ENCODE measurements at places on chromosomes 6 and 20.

DNA sequence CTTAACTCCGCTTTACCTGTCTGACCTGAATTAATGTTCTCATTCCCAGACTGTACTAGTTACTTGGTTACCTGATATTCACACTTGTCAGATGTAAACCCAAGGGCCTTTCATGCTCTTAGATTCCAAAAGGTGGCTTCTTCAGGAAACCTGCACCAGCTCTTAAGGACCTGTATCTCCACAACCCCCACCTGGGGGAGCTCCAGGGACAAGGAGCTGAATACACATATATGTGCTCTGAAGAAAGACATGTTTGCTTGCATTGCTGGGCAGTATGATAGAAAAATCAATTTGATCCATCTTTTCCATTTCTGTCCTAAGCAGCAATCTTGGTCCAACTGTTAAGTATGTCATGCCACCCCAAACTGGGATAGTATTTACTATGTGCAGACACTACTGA is 64.8 kb upstream of the POU3F2 start:
- peak; percentile 8 for DNase-seq

GRCh38 chr20:57866250-57867106 is 156.7 kb upstream of the PMEPA1 start:
- no peak for DNase-seq

GRCh38 chr6:14759976-14760672 is 485.7 kb upstream of the JARID2 start:
- DNase-seq = no peak

DNA sequence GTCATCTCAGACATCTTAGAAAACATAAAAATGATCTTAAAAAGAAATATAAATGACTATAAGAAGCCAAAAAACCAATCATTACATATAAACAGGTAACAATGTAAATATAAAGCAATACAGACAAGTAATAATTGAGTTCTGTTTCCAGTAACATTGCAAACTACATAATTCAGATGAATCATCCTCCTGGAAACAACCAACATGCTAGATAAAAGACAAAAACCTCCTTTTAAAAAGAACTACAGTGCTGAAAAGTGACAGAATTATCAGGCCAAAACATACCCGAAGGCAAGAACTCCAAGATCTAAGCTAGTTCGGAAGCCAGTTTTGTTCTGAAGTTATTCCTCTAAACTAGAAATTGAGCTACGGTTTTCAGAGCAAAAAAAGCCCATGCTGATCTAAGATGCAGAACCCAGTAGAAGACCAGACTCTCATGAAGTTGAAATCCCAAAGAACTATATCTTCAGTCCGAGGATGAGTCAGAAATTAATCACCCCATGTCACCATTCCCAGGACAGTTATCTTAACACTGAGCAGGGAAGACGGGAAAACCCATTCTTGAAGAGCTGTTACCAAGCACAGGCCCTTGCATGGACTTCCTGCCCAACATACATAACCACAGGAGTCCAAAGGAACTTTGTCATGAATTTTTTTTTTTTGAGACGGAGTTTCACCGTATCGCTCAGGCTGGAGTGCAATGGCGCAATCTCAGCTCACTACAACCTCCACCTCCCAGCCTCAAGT is 9.8 kb downstream of the PGM3 start:
- no peak for DNase-seq

DNA sequence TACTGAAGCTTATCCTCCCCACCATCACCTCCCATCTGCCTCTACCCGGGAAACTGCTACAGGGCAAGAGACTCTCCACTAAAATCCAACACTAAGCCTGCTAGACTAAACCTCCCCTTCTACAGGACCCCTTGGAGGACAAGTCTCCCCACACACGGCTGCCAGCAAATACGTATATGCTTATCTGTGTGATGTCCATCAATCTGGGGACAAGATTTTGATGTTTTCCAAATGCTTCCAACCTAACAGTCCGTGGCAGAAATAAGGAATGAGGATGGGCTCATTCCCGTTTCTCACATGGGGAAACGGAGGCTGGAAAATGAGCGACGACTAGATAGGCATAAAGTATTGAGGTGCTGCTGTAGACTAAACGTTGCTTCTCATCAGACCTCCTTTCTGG is 1.8 kb downstream of the KCNK5 start:
- DNase-seq = no peak

- no peak for DNase-seq
Measured at GRCh38 chr6:99178168-99178567, 171.3 kb downstream of the FAXC start.

GRCh38 chr20:61636531-61637116 is 384.6 kb downstream of the CDH4 start:
- no peak for DNase-seq

DNA sequence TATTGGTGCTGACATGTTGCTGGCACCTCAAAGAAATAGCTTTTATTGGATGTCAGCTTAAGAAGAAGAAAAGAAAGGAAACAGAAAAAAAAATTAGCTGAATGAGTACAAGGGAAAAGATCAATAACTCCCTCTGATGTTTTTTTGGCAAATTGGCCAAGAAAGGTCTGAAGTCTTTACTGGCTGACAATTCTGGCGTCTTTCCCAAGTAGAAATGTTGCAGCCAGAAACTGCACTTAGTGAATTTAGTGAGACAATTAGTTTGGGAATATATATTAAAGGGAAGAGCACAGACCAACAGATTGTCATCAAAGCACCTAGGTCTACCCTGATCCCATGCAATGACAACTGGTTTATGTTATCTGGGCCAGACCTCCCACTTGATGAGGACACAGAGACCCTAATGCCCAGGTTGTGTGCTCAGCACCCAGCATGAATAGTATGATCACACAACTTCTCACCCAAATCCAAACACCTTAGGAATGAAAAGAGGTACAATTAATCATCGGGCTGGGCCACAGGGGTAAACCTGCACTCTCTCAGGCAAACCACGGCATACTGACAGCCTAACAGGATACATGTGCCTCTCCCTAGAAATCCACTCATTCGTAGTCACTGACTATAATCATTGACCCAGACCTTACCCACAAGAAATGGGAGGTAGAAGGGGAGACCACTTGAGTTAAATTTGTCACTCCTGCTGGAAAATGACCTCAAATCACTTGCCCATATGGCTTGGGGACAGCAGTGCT is 612.3 kb upstream of the ARID1B start:
- no peak for DNase-seq

DNA sequence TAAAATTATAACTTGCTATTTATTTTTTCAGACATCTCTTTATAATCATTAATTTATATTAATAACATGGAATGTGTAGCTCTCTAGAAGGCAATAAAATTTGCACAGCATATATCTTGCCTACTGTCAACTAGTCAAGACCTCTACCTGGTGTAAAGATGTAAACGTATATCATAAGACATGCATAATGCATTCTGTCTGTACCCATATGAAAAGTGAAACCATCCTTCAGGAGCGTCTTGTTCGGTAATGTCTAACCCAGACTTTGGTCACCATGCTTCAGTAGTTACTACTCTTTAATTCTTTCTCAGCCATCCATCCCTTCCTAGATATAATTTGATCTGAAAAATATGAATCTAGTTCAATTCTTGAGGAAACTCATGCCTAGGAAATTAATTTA is 21.0 kb downstream of the CEP43 start:
- DNase-seq = no peak

DNA sequence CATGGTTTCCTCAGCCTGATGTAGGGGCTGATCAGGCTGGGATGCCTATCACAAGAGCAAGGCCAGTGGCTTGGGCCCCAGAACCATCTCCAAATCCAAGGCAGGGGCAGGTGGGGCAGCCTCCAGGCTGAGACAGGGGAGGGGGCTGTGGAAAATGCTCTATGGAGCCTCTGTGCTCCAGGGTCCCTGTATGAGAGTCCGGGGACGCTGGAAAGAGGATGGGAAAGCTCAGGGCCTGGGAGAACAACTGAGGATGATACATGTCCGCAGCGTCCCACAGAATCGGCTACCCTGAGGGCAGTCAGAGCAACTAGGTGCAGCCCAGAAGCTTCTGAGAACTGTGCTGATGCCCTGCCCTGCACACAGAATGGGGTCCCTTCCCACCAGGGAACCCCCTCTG is 43.4 kb downstream of the CPXM1 start:
- no peak for DNase-seq

DNA sequence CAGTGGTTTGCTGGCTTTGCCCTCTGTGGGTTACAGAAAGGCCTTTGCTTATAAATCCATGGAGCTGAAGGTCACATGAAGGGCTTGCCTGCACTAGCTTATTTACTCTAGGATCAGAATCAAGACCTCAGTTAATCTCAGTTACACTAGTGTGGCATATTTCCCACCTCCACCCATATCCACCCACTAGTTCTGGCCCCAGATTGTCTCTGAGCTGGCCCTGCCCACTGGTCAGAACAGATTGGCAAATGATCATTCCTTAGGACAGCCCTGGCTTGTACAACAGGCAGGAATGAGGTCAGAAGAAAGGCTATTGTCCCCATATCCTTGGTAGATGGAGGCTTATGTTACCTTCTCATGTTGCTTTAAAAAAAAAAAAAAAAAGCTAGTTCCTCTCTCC is 33.3 kb upstream of the SASH1 start:
- no peak for DNase-seq

GRCh38 chr6:158539413-158539812 is 20.5 kb upstream of the TMEM181 start:
- no peak for DNase-seq

GRCh38 chr20:36312724-36313441 is 6.7 kb downstream of the DLGAP4 start:
- DNase-seq = no peak

DNA sequence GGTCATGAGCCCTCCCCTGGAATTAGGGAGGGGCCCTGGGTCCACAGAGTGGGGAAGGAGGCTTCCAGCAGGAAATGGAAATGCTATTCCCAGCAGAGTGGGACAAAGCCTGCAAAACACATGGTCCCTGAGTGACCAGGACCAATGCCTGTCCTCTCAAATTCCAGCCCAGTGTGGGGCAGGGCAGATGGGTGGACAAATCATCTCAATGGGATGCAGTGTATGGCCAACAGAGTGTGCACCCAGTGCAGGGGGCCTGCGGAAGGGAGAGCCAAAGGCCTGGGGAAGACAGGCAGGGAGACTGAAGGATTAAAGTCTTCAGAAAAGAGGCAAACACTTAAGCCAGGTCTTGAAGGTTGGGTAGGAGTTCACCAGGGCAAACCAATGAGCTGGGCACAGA is 28.7 kb upstream of the PHACTR3 start:
- DNase-seq = no peak

DNA sequence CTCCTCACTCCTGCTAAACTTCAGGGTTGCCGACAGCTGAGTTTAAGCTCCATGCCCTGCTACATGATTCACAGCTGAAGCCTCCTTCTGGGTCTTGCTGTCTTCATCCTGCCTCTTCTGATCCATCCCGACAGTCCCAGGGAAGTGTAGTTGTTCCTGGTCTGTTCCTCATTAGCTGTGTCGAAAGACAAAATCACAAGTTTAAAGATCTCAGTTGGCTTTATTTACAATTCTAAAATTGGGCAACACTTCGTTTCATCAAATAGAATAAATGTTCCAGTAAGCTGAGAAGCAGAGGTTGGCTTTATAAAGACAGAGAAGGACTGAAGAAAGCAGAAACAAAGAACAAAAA is 4.1 kb upstream of the SLC2A10 start:
- DNase-seq = no peak

GRCh38 chr20:25135031-25135430 is 53.1 kb upstream of the VSX1 start:
- no peak for DNase-seq

DNA sequence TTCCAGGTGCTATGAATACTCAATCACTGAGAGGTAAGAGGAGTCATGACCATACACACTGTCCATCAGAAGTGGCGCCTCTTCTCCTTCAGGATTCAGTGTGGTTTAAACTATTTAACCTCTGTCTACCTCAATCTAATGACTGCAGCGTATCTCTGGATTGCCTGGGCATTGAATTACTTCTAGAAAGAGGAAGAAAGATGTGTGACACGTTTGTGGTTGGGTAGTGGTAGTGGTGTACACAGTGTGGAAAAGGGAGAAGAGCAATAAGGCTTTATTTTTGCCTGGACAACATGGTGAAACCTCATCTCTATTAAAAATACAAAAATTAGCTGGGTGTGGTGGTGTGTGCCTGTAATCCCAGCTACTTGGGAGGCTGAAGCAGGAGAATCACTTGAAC is 38.0 kb upstream of the ECHDC1 start:
- no peak for DNase-seq

- no peak for DNase-seq
Measured at GRCh38 chr6:134288538-134289203, 29.2 kb downstream of the SGK1 start.

GRCh38 chr20:34921436-34921835 is 34.2 kb downstream of the GSS start:
- no peak for DNase-seq

DNA sequence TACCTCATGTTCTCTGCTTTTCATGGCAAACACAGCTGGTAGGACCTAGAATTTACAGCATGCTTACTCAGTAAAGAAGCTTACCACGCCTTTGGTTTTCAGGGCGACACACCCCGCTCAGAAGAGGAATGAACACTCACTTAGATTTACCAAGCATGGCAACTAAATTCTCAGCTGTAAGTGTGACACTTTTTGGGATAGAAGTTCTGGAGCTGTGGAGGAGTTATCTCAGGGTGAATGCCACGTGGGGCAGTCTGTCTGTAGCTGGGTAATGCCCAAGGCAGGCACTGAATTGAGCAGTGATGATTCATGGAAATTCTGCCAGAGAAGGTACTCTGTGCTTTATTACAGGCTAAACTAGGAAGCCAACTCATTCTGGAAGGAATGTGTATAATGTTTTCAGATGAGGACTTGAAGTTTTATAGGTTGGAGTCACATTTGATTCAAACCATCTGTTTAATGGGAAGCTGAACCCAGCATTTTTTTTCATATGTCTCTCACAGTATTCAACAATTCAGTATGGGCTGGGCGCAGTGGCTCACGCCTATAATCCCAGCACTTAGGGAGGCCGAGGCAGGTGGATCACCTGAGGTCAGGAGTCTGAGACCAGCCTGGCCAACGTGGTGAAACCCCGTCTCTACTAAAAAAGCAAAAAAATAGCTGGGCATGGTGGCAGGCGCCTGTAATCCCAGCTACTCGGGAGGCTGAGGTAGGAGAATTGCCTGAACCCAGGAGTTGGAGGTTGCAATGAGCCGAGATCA is 3.5 kb upstream of the PRIM2 start:
- no peak for DNase-seq

DNA sequence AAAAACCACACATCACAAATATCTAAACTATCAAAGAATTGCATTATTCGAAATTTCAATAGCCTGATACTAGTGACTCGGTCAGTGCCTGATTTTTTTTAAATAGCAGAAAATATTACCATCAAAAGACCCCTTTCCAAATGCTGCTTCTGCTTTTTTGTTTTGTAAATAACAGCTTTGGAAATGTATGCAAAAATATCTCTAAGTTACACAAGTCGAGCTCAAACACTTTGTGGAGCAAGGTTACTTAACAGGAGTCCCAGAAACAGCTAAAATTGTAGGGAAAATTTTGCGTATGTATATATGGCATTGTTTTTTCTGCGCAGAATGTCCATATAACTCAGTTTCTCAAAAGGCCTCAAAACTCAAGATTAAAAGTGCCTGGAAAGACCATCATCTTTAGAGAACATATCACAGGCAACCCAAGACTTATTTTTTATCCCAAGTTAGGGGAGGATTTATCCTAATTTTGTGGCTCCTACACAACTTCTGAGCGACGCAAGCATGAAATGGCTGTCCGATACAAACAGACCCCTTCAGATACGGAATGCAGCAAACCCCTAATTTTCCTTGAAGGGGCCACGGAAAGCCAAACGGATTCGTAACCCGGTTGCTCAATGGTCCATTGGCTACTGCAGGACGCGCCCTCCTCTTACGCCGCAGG is 1.3 kb downstream of the CEP85L start:
- no peak for DNase-seq

All from stimulated activated naive CD8-positive, alpha-beta T cell treated with anti-CD3 and anti-CD28 coated beads, Interleukin-15, Interleukin-2, amounts not matched to agents 100 U/mL and 50 U/mL, for 24 hours (primary cell).